HL-60 (cell line): ENCODE measurements at places on chromosomes 6 and 20.

- DNase-seq, result no peak
Observed at GRCh38 chr20:21395666-21396598, 1.4 kb downstream of the NKX2-4 start.

- peak; percentile 59 for DNase-seq
Observed at GRCh38 chr6:12200015-12200564, 90.1 kb upstream of the EDN1 start.

DNA sequence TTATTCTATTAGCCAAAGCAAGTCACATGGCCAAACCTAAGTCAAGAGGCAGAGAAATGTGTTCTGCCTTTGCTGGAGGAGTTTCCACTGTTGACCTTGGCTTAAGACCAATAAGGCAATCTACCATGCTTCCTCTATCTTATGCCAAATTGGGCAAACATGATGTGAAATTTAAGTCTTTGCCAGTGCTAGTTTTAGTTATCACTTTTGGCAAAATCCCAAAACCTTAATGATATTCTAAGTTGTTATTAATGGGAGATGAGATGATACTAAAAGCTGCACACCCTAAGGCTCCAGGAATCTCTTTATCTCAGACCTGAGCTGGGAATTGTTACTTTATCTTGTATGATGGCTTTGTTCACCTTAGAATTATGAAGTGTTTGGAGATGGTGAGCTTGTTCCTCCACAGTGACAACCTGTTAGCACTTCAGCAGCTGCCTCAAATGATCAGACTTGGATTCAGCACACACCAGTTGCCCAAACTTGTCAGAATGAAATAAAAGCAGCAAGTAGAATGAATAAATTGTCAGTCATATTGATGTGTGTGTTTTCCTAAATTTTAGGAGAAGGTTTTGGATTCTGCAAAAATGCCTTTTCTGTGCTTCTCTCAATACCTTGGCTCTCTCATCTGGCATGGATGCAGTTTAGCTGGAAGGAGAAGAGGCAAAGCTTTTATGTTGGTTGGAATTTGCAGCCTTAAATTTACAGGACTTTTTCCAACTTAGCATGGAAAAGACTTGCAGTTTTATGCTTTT is 49.3 kb downstream of the RIN2 start:
- no peak for DNase-seq

GRCh38 chr6:53089948-53090347 is 24.7 kb downstream of the FBXO9 start:
- DNase-seq, result no peak

DNA sequence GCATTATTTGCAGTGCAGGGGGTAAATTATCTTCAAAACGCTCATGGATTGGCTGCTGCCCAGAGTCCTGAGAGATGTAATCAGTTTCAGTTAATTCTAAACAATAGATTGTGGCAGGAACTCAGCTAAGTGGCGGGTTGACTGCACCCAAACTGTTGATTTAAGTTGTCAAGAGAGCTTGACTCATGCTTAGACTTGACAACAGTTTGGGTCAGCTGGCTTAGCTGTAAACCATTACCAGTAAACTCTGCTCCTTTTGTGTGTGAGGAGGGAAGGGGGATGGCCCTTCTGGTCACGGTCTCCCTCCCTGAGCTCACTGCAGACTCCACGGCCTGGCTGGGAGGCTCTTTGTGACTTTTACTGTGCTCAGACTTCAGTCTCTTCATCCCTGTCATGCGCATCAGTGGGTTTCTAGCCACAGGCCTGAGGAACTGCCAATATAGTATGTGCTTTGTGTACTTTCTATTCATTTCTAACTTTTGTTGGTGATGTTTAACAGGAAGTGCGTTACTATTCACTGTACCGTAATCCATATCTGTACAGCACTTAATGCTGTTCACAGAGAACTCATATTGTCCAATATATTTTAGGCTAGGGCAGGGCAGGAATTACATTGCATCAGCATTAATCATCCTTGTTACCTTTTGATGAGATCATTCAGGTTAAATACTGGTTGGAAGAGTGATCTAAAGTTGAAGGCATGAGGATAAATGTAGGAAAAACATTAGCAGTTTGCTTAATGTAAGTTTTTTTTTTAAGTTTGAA is 488.3 kb downstream of the CDKAL1 start:
- DNase-seq, result no peak

DNA sequence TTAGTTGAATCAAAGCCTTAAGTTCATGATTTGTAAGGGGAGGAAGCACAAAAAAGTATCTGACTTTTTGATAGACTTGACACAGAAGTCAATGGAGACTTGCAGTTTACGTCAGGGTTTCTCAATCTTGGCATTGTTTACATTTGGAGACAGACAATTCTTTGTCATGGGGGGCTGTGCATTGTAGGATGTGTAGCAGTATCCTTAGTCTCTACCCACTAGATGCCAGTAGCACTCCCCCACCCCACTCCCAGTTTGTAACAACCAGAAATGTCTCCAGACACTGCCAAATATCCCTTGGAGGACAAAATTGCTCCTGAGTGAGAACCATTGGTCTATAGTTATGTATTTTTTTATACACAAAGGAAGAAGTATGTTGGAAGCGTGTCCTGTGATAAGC is 434.1 kb downstream of the RFPL4B start:
- DNase-seq, result no peak
